ENCODE measurements at places on chromosomes 11 and 22.
A peak's percentile ranks its signal among the peaks of the same experiment; 100 is the strongest.

GRCh38 chr11:46120346-46121300 is 631 bp downstream of the PHF21A start:
- DNase-seq = peak; percentile 22

GRCh38 chr11:33451364-33451763 is 194.2 kb downstream of the HIPK3 start:
- no peak for DNase-seq

- no peak for DNase-seq
Measured at GRCh38 chr22:39979048-39979447, 15.7 kb upstream of the FAM83F start.

- no peak for DNase-seq
Measured at GRCh38 chr11:121517996-121518395, 65.2 kb upstream of the SORL1-AS1 start.

GRCh38 chr11:126375726-126376125 is 20.2 kb downstream of the ST3GAL4 start:
- DNase-seq = no peak

DNA sequence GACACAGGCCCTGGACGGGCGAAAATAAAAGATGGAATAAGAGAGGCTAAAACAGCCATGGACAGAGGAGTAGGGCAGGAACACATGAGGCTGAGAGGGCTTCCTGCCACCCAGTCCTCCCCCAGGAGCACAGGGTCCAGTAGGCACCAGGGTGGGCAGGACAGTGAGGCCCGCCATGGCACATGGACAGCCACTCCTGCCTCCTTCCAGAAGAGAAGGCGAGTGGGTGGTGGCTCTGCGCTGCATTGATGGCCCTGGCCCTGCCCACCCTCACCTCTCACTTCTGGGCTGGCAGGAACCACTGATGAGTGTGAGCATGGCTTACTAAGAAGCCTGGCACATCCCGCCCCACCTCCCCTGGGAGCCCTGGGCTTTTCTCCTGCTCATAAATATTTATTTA is 51.2 kb downstream of the TPBGL start:
- no peak for DNase-seq

GRCh38 chr11:67392183-67392715 is 463 bp downstream of the RAD9A start:
- DNase-seq = no peak
